ENCODE measurements at places on chromosomes 6 and 20.
A peak's percentile ranks its signal among the peaks of the same experiment; 100 is the strongest.

DNA sequence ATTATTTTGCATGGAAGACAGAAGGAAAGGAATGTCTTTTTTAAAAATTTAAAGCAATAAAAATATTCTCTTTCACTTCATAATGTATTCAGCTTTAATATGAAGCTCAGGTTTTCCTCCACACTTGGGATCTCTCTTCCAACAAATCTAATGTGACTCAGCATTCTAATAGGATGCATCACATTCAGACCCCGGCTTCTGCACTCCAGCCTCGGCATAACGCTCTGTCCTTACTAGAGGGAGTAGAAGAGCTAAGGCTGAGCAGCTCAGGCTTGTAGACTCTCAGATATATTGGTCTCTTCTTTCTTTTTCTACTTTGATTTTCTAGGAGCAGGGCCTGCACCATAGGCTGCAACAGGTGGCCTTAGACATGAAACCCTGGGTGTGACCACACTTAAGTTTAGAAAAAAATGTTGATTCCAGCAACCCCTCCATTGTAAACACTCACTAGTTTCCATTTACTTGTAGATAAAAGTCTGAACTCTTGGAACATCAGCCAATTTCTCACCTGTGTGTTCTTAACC lies 161.7 kb downstream of the PAK5 start:
- no peak overlapping the region for H3K4me3 ChIP-seq
- no peak for DNase-seq
- no peaks in the 10 kb centered on the region for H3K4me1 ChIP-seq
- H3K27me3 ChIP-seq, result no peaks in the 10 kb centered on the region

DNA sequence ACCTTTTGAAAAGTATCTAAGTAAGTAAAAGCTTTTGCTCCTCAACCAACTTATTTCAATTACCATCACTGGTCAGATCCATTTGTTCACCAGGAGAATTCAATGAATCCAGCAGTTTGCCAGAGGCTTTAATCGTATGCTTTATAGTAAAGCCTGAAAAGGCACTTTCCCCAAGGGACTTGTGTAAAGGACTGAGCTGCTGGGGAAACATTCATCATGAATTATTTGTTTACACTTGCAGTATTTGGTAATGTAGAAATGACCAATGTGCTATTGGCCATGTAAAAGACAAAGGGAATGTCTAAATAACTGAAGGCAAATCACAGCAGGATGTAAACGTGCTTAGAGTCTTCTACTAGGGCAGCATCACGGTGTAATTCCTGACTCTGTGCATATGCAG lies 471.4 kb downstream of the ADGRB3 start:
- H3K4me1 ChIP-seq, result no peaks in the 10 kb centered on the region
- H3K27me3 ChIP-seq, result no peaks in the 10 kb centered on the region
- H3K4me3 ChIP-seq, result no peak overlapping the region

DNA sequence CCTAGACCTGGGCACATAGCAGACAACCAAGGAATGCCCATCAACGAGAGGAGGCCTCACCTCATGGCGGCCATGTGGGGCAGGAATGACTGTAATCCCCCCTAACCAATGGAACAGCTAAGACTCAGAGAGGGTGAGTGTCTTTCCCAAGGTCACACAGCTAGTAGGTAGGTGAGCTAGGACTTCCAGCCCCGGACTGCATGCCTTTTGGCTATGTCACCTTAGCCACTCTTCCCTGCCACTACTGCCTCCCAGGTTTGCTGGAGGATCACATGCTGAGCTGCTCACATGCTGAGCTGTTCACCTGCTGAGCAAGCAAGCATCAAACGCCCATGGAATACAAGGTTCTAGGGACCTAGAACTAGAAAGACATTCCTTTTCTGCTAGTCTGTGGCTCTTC lies 188.5 kb upstream of the PMEPA1 start:
- peaks cover 8% of the 10 kb centered on the region for H3K27me3 ChIP-seq
- no peak overlapping the region for H3K27ac ChIP-seq
- no peaks in the 10 kb centered on the region for H3K36me3 ChIP-seq
- no peak overlapping the region for H3K4me3 ChIP-seq
- DNase-seq, result no peak

- H3K27ac ChIP-seq, result no peak overlapping the region
- peaks cover 10% of the 10 kb centered on the region for H3K4me1 ChIP-seq
- DNase-seq, result no peak
- H3K36me3 ChIP-seq, result no peaks in the 10 kb centered on the region
- no peaks in the 10 kb centered on the region for H3K27me3 ChIP-seq
- H3K4me3 ChIP-seq, result no peak overlapping the region
Measured at GRCh38 chr6:157967020-157967419, 14.6 kb upstream of the SYNJ2 start.

DNA sequence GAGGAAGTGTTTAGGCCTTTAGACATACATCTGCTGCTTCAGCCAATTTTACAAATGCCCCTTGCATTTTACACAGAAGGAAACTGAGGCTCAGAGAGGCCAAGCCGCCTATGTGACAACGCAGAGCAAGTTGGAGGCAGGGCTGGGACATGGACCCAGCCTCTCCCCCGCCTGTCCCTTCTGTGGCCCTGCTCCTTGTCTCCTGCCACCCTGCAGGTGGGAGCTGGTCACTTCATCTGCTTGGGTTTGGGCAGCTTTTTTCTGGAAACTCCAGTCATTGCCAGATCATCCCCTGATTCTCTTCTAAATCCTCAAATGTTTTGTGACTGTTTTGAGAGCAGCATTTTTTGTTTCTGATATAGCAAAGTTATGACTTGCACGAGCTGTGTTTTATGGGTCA lies 68.9 kb downstream of the DLGAP4 start:
- no peak overlapping the region for H3K27ac ChIP-seq
- peaks cover 39% of the 10 kb centered on the region for H3K27me3 ChIP-seq
- H3K36me3 ChIP-seq, result no peaks in the 10 kb centered on the region
- H3K4me1 ChIP-seq, result no peaks in the 10 kb centered on the region
- no peak overlapping the region for H3K4me3 ChIP-seq

- peaks cover 9% of the 10 kb centered on the region for H3K27me3 ChIP-seq
- H3K4me3 ChIP-seq, result peak overlapping the region; percentile 74
- H3K4me1 ChIP-seq, result peaks cover 24% of the 10 kb centered on the region
- DNase-seq, result no peak
- H3K27ac ChIP-seq, result peak overlapping the region; percentile 88
- H3K36me3 ChIP-seq, result no peaks in the 10 kb centered on the region
Measured at GRCh38 chr6:157380458-157380778, 572 bp upstream of the ZDHHC14 start.

GRCh38 chr6:24927277-24927955 lies 8.3 kb downstream of the RIPOR2 start:
- peaks cover 41% of the 10 kb centered on the region for H3K4me1 ChIP-seq
- H3K27ac ChIP-seq, result peak overlapping the region; percentile 95
- H3K4me3 ChIP-seq, result peak overlapping the region; percentile 99
- no peak for DNase-seq
- peaks cover 43% of the 10 kb centered on the region for H3K36me3 ChIP-seq
- no peaks in the 10 kb centered on the region for H3K27me3 ChIP-seq

- no peaks in the 10 kb centered on the region for H3K36me3 ChIP-seq
- no peak overlapping the region for H3K4me3 ChIP-seq
- no peaks in the 10 kb centered on the region for H3K27me3 ChIP-seq
Measured at GRCh38 chr6:37242429-37243052, 15.0 kb upstream of the TBC1D22B start.

DNA sequence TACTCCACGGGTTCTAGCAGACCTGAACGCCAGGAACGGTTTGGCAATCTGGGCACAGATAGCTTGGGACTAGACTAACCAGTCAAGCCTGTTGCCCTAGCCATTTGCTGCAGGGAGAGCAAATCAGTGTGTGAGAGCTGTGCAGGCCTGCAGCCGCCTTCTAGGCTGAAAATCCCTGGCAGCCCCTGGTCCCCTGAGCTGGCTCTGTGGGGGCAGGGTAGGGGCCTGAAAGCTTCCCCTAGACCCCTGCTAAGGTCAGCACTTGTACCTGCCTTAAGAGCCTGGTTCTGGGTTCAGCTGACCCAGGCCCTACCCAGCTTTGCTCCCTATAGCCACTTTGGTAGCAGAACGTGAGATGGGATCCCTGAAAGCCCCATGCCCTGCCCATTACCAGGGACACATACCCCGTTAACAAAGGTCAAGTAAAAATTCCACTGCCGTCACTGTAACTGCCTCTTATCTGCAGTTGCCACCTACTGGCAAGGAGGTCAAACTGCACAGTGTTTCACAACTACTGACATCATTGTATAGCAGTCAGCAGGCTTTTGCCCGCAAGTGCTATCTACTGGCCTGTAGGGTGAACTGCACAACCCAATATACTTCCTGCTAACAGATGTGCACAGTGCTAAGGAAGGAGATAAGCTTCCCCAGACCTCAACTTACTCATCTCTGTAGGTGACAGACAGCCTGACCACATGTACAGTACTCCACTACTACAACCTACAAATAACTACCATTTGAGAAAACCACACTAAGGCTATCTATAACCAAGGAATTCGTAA lies 95.1 kb upstream of the OLIG3 start:
- H3K4me1 ChIP-seq, result peaks cover 6% of the 10 kb centered on the region
- DNase-seq, result peak; percentile 6
- no peak overlapping the region for H3K4me3 ChIP-seq
- peaks cover 16% of the 10 kb centered on the region for H3K27me3 ChIP-seq

- no peak overlapping the region for H3K27ac ChIP-seq
- no peaks in the 10 kb centered on the region for H3K36me3 ChIP-seq
- no peaks in the 10 kb centered on the region for H3K27me3 ChIP-seq
- no peaks in the 10 kb centered on the region for H3K4me1 ChIP-seq
Measured at GRCh38 chr20:11165789-11166188, 492.0 kb upstream of the JAG1 start.

DNA sequence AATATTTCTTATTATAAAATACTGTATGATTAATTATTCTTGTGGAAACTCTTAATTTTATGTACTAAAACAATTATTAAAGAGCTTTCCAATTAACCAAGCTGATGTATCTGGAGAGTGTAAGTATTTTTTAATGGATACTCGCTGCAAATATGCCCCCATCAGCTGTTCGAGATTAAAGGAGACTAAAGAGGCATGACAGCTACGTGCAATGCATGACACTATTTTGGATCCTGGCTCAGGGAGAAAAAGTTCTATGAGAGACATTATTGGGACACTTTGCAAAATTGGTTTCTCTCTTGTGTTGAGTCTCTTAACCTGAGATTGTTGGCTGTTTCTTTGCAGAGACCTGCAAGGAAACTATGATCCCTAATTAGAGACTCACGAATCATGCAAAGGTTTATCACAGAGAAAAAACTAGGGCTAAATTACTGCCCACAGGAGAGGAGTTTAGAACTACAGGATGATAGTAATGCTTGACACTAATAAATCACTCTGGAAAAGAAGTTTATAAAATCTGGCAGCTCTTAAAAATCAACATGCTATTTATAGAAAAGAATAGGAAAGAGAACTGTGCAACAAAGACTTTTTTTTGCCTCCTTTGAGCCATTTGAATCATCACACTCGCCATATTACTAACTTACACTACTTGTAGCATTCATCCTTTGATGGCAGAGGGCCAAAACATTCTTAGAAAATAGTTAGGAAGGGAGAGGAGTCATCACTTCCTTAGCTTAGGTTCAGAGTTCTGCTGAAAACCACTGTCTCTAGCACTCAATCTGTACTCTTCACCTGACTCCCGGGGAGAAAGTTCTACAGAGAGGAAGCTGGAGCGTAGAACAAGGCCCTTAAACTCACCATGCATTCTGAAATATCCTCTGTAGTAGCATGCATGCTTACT lies 25.3 kb downstream of the NRN1 start:
- H3K36me3 ChIP-seq, result peaks cover 3% of the 10 kb centered on the region
- H3K4me1 ChIP-seq, result peaks cover 9% of the 10 kb centered on the region
- H3K4me3 ChIP-seq, result no peak overlapping the region
- no peaks in the 10 kb centered on the region for H3K27me3 ChIP-seq

DNA sequence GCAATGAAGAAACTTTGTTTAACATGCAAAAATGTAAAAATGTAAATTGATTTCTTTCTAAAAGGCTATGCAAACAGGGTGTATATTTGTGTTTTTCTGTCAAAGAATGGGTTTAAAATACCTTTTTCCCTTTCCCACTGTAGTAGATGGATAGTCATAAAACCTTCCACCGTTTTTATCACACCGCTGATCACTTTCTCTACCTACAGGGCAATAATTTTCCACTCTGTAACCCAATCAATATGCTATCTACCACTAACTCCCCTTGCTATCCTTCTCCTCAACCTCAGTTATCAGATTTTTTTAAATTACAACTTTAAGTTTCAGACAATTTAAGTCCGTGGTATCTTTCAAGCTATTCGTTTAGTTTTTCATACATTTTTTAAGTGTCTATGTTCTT lies 91.4 kb upstream of the ARID1B start:
- no peaks in the 10 kb centered on the region for H3K36me3 ChIP-seq
- no peaks in the 10 kb centered on the region for H3K27me3 ChIP-seq
- peaks cover 44% of the 10 kb centered on the region for H3K4me1 ChIP-seq
- H3K4me3 ChIP-seq, result peak overlapping the region; percentile 90
- no peak for DNase-seq
- H3K27ac ChIP-seq, result peak overlapping the region; percentile 97

GRCh38 chr6:14305624-14306023 lies 188.1 kb downstream of the CD83 start:
- no peaks in the 10 kb centered on the region for H3K27me3 ChIP-seq
- DNase-seq, result no peak
- H3K27ac ChIP-seq, result no peak overlapping the region
- H3K36me3 ChIP-seq, result no peaks in the 10 kb centered on the region
- H3K4me3 ChIP-seq, result no peak overlapping the region
- no peaks in the 10 kb centered on the region for H3K4me1 ChIP-seq

DNA sequence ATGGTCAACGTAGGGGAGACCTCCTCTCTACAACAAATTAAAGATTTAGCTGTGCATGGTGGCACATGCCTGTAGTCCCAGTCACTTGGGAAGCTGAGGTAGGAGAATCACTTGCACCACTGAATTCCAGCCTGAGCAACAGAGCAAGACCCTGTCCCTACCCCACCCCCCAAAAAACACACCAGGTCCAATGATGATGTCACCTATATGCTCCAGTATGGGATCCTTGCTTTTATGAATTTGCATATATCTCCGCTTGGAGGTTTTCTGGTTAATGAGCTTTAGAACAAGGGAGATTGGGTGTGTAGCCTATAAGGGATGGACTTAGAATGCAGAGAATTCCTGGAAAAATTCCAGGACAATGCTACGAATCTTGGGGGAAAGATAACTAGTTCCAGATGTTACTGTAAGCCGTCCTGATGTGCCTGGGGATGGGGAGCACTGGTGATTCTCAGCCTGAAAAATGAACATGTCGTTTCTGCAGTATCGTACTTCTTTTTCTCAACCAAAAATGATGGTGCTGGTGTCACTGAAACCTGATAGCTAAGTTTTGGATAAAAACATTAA lies 61.1 kb downstream of the ZBTB2 start:
- no peak overlapping the region for H3K27ac ChIP-seq
- H3K27me3 ChIP-seq, result peaks cover 21% of the 10 kb centered on the region
- H3K36me3 ChIP-seq, result no peaks in the 10 kb centered on the region
- H3K4me1 ChIP-seq, result peaks cover 7% of the 10 kb centered on the region
- no peak for DNase-seq
- no peak overlapping the region for H3K4me3 ChIP-seq
